ENCODE measurements at places on chromosomes 4 and X.

- DNase-seq, result no peak
These were observed 2.2 kb upstream of the SFRP2 start for GRCh38 chr4:153790962-153791551.

DNA sequence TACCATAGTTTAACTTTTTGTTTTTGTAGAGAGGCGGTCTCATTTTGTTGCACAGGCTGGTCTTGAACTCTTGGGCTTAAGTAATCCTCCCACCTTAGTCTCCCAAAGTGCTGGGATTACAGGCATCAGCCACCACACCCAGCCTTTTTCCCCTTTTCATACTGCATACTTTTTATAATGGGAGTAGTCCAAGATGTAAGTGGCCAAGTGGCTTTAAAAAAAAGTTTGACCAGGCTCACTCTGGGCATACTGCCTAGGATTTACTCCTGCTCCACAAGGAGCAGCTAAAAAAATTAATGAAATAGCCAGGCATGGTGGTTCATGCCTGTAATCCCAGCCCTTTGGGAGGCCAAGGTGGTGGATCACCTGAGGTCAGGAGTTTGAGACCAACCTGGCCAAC lies 6.0 kb downstream of the GRSF1 start:
- no peak for DNase-seq

- DNase-seq, result no peak
These were observed 37.4 kb downstream of the PPP3CA start for GRCh38 chr4:101309925-101310324.

- no peak for DNase-seq
These were observed 991.3 kb downstream of the RAB28 start for GRCh38 chr4:12492730-12493393.

GRCh38 chr4:36198861-36199260 lies 45.5 kb downstream of the ARAP2 start:
- DNase-seq, result no peak

- no peak for DNase-seq
These were observed 98.1 kb upstream of the C1GALT1C1 start for GRCh38 chrX:120727911-120728310.

DNA sequence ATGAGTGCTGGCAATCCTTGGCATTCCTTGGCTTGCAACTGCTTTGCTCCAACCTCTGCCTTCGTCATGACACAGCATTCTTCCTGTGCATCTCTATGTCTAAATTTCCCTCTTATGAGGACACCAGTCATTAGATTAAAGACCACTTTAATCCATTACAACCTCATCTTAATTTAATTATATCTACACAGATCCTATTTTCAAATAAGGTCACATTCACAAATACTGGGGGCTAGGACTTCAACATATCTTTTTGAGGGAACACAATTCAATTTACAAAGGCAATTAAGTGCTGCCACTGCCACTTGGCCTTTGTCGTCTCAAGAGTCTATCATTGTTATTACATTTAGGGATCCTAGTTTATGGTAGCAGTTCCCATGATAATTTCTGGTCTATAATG lies 163.7 kb upstream of the PPP1R2C start:
- DNase-seq, result no peak

DNA sequence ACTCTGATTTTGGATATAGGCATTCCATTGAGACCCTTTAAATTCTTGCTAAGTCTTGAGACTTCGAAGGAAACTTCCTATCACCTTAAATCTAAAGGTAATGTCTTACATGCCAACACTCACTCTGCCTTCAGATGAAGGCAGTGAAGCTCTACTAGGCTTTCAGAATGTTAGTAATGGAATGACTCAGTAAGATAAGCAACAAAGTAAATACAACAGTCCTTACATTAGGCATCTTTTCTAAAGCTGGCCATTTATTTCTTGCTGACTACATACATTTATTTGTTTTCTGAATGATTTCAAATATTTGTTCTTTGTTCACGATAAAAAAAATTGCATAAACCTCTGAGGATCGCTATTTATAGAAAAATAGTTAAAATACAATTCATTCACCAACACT lies 43.5 kb downstream of the ASIC5 start:
- no peak for DNase-seq

DNA sequence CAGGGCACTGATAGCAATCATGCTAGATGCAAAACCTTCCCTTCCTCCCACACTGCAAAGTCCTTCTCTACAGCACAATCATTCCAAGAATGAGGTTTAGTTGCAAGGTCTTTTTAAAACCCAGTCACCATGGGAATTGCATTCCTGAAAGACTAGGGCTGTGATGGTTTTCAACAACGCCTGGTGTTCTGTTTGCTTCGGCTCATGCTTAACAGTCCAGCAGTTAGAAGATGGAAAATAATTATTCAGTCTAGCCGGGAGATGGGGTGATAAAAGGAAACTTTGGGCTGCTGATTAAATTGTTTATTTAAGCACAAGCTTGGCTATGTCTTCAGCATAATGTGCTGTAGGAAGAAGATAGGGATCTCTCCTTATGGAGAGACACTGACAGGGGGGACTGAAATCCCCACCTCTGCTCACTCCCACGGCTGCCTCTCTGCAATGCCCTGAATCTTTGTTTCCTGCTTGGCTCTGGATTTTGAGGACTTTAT lies 211.4 kb downstream of the MID1IP1 start:
- no peak for DNase-seq

- no peak for DNase-seq
These were observed 145.1 kb upstream of the MSX1 start for GRCh38 chr4:4714331-4714730.

DNA sequence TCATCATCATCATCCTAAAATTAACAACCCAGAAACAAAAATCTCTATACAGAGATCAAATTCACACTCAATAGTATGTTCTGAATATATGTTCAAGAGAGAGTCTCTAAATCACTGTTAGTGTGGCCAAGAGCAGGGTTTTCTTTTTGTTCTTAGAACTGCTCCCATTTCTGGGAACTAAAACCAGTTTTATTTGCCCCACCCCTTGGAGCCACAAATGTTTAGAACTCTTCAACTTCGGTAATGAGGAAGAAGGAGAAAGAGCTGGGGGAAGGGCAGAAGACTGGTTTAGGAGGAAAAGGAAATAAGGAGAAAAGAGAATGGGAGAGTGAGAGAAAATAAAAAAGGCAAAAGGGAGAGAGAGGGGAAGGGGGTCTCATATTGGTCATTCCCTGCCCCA lies 32.3 kb downstream of the CYBB start:
- no peak for DNase-seq

DNA sequence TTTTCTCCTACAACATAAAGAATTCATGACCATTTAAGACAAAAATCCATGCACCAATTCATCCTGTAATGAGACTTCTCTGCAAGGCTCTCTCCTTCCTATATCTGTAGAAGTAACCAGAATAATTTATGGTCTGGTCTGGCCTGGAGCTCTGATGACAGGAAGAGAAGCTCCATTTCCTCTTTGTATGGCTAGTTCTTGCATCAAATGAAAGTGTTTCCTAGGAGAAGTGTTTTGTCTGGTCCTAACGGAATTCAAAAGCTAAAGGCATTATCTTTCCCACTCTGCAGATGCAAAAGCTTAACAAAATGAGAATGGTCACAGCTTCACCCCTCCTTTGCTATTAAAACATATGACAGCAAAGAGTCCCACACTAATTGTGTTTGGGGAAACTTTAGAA lies 55.1 kb downstream of the SPATA18 start:
- DNase-seq, result no peak

DNA sequence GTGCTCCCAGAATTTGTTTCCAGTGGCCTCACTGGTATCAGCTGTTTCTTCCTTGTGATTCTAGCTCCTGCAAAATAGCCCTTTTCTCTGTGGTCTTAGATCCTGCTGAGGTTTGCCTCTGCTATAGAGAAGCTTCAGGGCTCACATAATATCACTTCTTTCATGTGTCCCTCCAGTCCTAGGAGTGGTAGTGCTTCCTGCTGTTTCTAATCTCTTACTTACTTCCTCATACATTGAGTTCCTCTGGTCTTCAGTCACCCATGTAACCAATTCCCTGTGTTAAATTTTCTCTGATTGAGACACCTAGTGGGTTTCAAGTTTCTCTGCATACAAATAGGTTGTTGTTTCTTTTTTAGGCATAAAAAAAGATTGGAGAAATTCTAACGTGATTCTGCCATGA lies 1567.9 kb downstream of the ARAP2 start:
- no peak for DNase-seq

DNA sequence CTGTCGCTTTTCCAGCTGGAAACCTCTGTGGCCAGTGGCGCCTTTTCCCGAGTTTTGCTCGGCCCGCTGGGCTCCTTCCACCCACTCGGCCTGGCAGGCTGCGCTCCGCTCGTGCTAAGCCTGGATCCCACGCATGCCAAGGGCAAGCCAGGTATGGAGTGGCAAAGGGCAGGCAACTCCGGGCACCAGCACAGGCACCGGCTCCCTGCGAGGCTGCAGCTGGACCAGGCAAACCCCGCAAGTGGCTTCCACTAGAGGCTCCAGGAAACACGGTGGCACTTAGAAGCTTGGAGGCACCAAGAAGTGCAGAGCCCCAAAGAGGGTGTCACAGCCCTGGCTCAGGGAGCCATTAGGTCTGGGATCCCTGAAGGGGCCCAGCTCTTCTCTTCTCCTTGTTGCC lies 59.5 kb downstream of the PPA2 start:
- no peak for DNase-seq

DNA sequence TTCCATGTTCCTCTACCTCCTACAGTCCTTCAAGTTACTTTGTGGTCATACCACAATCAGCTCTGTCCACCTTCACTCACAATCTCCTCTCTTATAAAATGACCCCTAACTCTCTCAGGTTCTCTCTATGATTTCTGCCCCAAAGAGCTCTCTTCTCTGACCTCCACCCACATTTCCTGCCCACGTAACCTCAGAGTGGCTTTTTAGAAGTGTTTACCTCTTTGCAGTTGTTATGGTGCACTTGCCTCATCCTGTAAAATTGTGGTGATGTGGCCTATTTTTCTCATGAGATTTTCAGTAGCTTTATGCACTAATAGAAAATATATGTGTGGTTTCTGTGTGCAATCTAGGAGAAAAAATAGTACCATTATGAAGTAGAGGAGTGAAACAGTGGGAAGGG lies 215.8 kb downstream of the PACRGL start:
- DNase-seq, result no peak

GRCh38 chr4:73730292-73730691 lies 10.1 kb upstream of the CXCL8 start:
- DNase-seq, result no peak

- no peak for DNase-seq
These were observed 43.8 kb downstream of the ELOVL6 start for GRCh38 chr4:110154582-110154981.

DNA sequence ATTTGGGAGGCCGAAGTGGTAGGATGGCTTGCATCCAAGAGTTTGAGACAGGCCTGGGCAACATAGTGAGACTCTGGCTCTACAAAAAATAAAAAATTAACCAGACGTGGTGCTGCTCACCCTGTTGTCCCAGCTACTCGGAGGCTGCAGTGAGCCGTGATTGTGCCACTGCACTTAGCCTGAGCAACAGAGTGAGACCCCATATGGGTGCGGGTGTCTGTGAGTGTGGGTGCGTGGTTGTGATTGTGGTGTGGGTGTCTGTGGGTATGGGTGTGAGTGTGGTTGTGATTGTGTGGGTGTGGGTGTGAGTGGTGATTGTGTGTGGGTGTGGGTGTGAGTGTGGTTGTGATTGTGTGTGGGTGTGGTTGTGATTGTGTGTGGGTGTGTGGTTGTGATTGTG lies 114.6 kb downstream of the UBE2K start:
- no peak for DNase-seq

DNA sequence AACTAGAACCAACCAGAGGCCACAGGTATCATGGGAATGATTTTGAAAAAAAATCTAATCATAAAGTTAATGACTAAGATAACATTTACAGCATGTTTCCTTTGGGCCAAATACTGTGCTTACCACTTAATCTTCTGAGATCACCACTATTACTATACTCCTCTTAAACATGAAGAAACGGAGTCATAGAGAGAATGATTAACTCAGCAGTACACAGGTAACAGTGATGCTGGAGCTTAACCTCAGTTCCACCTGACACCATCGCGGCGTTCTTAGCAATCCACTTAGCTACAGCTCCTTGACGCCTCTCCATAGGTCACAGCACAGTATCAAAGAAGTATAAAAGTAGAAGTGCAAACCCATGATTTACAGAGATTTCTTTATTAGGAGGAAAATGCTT lies 592.6 kb upstream of the SLIT2 start:
- DNase-seq, result no peak

DNA sequence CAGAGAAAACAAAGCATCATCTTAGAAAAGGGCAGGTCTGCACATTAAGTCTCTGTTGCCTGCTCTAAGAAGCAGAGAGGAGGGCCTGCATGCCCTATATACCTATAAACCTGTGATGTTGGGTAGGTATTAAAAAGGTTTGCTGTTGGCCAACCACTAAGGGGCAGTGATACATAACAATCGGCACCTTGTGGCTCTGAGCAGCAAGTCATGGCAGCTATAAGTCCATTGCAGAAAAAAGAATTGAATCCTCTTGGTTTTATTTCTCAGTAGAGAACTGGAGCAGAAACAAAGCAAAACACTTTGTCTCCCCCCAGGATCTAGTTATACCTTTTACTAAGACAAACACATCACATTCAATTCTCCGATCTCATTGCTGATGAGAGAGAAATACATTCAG lies 1364.4 kb downstream of the STIM2 start:
- DNase-seq, result no peak

GRCh38 chr4:175813821-175814220 lies 1.8 kb upstream of the GPM6A start:
- DNase-seq, result no peak
